ENCODE measurements at places on chromosomes 6 and 20.

GRCh38 chr6:37588735-37589108 is 89.0 kb upstream of the CCDC167 start:
- DNase-seq, result no peak

- no peak for DNase-seq
Measured at GRCh38 chr6:106439459-106439858, 78.9 kb downstream of the CRYBG1 start.

- no peak for DNase-seq
Measured at GRCh38 chr6:5007531-5007930, 3.7 kb upstream of the RPP40 start.

- DNase-seq, result no peak
Measured at GRCh38 chr6:17869010-17869752, 118.3 kb downstream of the KIF13A start.

- DNase-seq, result peak; percentile 72
Measured at GRCh38 chr6:36355819-36356218, 19.1 kb upstream of the BNIP5 start.

DNA sequence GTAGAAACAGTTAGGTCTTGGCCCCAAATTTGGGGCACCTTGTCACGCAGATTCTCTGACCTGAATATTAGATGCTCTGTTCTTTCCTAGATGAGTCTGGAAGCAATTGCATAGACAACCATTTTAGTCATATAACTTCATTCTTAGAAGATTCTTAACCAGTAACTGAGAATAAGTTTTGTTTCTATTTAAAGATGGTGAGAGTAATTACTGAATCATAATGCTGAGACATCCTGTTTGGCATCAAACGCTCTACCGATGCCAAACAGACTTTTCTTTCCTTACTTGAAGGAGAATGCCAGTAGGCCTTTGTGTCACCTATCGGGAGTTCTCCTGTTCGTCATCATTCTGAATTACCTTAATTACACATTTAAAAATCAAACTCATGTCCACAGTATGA is 131.6 kb upstream of the ID4 start:
- no peak for DNase-seq

GRCh38 chr6:57246307-57246706 is 24.2 kb upstream of the RAB23 start:
- no peak for DNase-seq

GRCh38 chr6:163592872-163593271 is 178.4 kb downstream of the QKI start:
- no peak for DNase-seq

- no peak for DNase-seq
Measured at GRCh38 chr20:2687514-2687913, 5.1 kb upstream of the EBF4 start.
